ENCODE measurements at places on chromosomes 7 and 10.

DNA sequence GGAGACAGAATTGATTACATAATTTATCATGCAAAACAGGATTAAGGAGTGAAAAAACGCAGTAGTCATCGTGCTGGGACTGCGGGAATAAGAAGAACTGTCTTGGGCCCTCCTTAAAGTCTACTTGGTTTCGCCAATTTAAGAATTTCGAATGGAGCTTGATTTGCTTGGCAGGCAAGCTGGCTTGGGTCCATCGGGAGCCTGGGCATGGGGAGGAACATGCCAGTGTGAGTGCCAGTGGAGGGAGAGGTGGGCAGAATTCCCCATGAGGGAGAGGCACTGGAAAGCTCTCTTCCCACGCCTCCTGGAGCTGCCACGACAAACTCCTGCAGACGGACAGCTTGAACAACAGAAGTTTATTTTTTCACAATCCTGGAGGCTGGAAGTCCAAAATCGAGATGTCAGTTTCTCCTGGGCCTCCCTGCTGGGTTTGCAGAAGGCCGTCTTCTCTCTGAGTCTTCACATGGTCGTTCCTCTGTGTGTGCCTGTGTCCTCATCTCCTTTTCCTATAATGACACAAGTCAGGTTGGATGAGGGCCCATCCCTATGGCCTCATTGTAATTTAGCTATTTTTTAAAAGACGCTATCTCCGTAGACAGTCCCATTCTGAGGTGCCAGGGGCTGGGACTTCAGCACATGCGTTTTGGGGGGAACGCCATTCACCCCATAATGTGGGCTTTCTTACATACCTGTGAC, 528.7 kb upstream of the DPP6 start:
- DNase-seq, result no peak

DNA sequence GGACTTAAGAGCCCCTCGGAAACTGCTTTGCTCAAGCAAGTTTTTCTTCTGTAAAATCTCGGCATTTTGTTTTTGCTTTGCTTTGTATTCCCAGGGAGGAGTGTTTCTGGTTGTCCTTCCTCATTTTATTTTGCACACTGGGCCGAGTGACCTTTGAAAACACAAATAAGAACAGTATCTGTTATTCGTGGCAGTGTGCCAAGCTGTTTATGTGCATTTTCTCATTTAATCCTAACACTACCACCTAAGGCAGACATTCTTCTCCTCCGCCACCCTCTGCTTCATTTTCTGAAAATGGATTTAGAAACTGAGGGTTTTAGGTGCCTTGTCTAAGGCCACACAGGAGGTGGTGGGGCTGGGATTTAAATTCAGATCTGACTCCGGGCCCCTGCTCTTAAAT, 218.5 kb downstream of the TCF7L2 start:
- DNase-seq, result no peak

GRCh38 chr7:8206956-8207355, 55.0 kb downstream of the ICA1 start:
- DNase-seq, result no peak

GRCh38 chr7:3158341-3158760, 114.7 kb upstream of the CARD11 start:
- DNase-seq, result no peak

- no peak for DNase-seq
Measured at GRCh38 chr7:74501298-74501697, 47.6 kb downstream of the GTF2IRD1 start.

- no peak for DNase-seq
Measured at GRCh38 chr7:39700165-39700564, 76.8 kb downstream of the RALA start.

GRCh38 chr10:62380016-62380415, 5.8 kb downstream of the ZNF365 start:
- no peak for DNase-seq

DNA sequence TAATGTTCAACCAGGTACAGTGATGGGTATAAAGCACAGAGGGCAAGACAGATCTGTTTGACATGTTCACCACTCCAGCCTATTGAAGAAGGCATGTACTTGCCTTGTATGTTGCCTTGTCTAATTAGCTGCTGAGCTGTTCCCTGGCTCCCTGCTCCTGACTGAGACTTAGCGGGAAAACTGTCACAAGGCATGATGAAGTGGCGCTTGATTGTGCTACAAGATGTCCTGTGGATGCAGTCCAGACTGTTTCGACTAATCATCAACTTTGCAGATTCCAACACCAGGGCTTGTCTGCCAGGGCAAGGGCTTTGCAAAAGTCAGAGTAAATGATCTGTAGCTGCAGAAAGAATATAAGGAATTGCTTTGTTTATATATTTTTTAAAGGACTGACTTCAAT, 136.2 kb upstream of the NRBF2 start:
- DNase-seq, result no peak

- DNase-seq, result no peak
Measured at GRCh38 chr10:29205787-29206186, 83.1 kb upstream of the LYZL1 start.

- DNase-seq, result peak; percentile 65
Measured at GRCh38 chr10:96831867-96832720, at the start of gene LCOR. LCOR (plus strand) TSS chr10:96832298; CDS start chr10:96949058, 116,760 bp downstream.

DNA sequence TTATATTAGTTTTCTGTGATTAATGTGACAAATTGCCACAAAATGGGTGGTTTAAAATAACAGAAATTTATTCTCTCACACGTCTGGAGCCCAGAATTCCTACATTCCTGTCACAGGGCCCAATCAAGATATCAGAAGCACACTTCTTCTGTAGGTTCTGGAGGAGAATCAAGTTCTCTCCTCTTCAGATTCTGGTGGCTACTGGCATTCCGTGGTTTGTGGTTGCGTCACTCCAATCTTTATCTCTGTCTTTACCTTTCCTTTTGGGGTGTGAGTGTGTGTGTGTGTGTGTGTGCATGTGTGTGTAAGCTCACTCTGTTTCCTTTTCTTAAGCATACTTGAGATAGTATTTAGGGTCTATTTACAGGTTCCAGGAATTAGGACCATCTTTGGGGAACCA, 115.5 kb upstream of the DKK1 start:
- DNase-seq, result no peak

All from progenitor cell of endocrine pancreas (in vitro differentiated cells).